Type B pancreatic cell (in vitro differentiated cells): ENCODE measurements at places on chromosomes 11 and 22. TPM values are rescaled to one million over a fixed set of nuclear protein-coding genes. Genes with fewer than 3 reads are reported as not detected.

The SNX32 gene
- 0.76 and 4.2 TPM in 2 replicates for total RNA-seq

The HBD gene
- total RNA-seq, result 0.79 TPM in 1 of 2 replicates, not detected in the other

GRCh38 chr22:40491990-40492631 is 121.7 kb downstream of the SGSM3 start:
- H3K36me3 ChIP-seq, result peaks cover 11% of the 10 kb centered on the region
- no peak for DNase-seq
- H3K4me3 ChIP-seq, result peak overlapping the region; percentile 17
- peaks cover 22% of the 10 kb centered on the region for H3K4me1 ChIP-seq
- peak overlapping the region; percentile 56 for H3K27ac ChIP-seq

DNA sequence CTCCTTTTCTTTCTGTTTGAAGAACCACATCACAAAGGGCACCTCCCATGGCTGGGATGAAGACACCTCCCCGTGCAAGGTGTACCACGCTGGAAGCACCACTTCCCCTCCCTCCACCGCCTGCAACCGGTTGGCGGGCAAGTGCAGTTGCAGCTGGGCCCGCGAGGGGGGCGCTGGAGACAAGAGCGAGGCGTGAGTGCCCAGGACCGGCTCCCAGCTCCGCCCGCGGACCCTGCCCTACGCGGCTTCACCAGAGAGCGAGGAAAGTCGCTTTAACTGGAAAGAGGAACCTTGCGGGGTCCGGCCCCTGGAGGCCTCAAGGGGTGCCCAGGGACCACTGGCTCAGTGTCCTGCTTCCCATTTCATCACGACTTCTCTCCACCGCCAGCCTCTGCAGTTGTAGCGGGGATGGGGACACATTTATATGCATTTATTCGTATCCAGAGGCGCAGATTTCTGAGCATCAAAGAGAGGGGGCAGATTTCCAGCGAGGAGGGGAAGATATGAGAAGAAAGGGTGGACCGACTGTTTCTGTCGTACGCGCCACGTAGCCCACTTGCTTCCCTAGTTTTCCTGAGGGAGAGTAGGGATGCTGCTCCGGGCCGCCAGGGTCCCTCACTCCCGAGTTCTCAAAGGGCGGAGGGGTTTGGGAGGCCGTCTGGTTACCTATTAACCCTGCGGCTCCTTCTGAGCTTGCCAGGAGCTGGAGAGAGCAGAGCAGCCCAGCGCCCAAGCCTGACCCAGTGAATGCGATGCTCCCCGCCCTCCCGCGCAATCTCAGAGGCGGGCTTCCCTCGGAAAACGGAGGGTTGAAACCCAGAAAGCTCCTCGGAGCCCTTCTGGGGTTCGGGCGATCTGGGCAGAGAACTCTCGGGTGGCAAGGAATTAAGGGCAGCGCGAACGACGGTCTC is 3.5 kb downstream of the ESAM start:
- peaks cover 86% of the 10 kb centered on the region for H3K27me3 ChIP-seq
- H3K4me3 ChIP-seq, result peak overlapping the region; percentile 88
- no peak for DNase-seq
- peaks cover 23% of the 10 kb centered on the region for H3K4me1 ChIP-seq
- H3K27ac ChIP-seq, result peak overlapping the region; percentile 65
- H3K36me3 ChIP-seq, result peaks cover 3% of the 10 kb centered on the region

GRCh38 chr11:101345891-101346290 is 216.3 kb upstream of the PGR start:
- no peak overlapping the region for H3K4me3 ChIP-seq
- H3K27ac ChIP-seq, result no peak overlapping the region
- H3K4me1 ChIP-seq, result no peaks in the 10 kb centered on the region

- no peaks in the 10 kb centered on the region for H3K36me3 ChIP-seq
- no peak for DNase-seq
- no peak overlapping the region for H3K4me3 ChIP-seq
- H3K4me1 ChIP-seq, result no peaks in the 10 kb centered on the region
- no peak overlapping the region for H3K27ac ChIP-seq
- peaks cover 4% of the 10 kb centered on the region for H3K27me3 ChIP-seq
Observed at GRCh38 chr11:32231909-32232493, 141.1 kb downstream of the RCN1 start.

The APOL5 gene
- total RNA-seq, result not detected in 2 replicates
